ENCODE measurements at places on chromosomes 5 and 9.

GRCh38 chr5:636951-637350, 24.8 kb downstream of the CEP72 start:
- no peak for DNase-seq

DNA sequence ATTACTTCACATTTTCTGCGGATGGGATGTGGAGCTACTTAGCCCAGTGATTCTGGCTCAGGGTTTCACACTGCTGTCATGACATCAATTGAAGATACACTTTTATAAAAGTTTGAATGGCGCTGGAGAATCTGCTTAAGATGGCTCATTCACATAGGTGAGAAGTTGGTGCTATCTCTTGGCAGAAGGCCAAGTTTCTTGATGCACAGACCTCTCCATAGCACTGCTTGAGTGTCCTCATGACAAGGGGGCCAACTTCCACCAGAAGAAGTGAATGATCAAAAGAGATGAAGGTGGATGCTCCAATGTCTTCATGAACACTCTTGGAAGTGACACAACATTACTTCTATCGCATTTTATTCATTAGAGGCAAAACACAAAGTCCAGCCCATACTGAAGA, 403.7 kb upstream of the CCNG1 start:
- no peak for DNase-seq

- no peak for DNase-seq
Observed at GRCh38 chr5:1415626-1416360, 29.4 kb downstream of the SLC6A3 start.

DNA sequence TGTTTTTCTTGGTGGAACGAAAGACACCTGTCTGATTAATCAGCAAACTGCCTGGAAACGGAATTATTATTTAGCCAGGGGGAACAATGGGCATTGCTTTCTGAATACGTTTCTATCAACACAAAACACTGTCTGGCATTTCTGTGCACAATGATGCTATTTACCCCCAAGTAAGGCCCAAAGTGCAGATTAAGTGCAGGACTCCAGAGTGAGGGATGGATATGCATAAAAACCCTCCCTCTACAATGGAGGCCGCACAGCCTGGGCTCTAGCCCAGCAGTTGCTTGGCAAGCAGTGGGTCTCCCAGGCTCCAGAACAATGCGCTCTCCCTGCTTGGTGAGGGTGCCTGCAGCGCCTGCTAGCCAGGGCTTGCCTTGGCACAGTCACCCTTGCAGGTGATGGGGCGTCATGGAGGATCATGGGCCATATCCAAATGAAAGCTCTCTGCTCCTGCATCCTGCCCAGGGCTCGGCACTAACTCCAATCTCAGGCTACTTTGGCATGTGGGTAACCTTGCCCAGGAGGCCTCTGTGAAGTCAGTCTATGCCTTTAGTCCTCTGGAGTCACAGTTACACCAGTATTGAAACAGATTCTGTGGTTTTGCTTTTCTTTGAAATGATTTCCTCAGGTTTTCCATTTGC, 11.5 kb upstream of the SPATA24 start:
- DNase-seq, result no peak

DNA sequence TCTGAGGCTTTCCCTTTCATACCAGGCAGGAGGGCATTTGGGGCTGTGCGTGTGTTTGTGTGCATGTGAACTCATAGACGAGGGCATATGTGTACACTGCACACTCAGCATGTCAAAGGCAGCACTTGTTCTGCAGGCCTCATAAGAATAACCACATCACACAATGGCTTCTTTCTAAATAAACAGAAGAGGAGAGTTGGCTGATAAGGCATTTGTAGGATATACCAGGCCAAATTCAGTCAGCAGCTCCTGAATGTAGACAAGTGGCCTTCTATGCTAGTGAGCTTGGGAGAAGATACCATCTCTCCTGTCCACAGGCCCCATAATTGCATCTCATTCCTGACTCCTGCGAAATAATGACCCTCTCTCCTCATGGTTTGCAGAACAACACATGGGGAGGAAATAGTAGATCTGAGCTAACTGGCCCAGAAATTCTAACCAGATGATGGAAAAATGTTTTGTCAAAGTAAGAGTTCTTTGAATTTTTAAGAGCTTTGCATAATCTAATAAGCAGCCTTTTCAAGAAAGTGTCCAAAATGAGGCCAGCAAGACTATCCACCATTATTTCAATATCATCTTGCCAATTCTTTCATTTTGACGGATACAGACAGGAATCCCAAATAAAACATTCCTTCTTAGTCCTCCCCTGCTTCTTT, 60.5 kb upstream of the GAS1 start:
- DNase-seq, result no peak

DNA sequence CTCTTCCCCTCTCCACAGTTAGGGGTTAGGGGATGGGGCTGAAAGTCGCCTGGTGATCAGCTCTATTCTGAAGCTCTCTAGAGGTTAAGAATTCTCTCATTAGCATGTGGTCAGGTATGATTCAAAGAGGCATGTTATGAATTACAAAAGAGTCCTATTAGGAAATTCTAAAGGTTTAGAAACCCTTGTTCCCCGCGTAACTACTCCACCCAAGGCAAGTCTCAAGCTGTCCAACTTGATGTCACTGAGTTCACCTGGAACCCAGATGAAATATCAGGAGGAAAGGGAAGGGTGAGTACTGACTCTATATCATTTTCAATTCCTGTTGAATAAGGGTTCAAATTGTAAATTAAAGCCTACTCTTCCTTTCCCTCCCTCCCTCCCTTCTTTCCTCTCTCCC, 18.1 kb upstream of the RNF145 start:
- no peak for DNase-seq

DNA sequence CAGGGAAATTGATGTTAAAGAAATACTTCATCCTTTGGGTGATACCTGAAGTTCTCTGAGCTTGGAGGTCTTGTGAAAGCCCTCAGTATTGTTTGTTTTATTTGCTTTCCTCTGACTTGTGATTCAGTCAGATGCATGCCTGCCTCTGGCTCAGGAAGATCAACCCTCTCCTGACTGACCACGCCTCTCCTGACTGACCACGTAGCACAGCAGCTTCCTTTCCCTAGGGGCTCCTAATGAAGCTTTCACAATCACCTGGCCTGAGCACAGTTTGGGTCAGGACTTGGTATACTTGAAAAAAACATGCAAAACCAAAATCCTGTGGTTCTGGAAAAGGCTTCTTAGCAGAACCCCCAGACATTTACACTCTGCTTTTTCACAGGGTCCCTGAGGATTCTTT, 3.8 kb downstream of the TGFBI start:
- DNase-seq, result no peak

DNA sequence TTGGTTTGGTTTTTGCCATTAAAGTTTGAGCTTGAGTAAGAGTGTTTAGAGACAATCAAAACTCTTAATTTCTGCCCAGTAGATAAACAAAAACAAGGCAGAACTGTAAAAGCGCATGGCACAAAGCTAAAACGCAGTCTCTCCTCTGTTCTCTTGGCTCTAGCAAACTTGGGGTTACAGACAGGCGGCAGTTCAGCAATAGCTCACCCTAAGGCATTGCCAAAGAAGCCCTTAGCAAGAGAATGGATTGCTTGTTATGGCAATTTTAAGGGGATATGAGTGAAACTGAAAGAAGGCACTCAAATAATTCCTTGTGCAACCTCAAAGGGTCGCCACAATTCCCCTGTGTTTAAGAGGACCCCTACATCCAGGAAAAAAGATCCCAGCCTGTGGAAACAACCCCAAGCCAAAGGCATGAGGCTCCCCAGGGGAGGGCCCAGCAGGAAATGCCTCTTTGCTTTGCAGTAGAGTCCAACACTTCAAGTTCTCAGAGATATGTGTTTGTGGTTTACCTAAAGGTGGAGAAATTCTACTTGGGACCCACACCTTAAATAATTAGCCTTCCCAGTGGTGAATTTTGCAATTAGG, 317.0 kb upstream of the MPDZ start:
- DNase-seq, result no peak

Data from NCI-H1436 (cell line).